ENCODE measurements at places on chromosomes 12 and 14. TPM values are rescaled to one million over a fixed set of nuclear protein-coding genes. Genes with fewer than 3 reads are reported as not detected.

The EID3 gene
- 0.38 TPM for polyA plus RNA-seq

The PRB2 gene
- not detected for polyA plus RNA-seq

The FICD gene
- polyA plus RNA-seq = 0.99 TPM

The MMP19 gene
- 0.16 TPM for polyA plus RNA-seq

The SLC6A15 gene
- polyA plus RNA-seq = not detected

The ISM2 gene
- polyA plus RNA-seq = 43.2 TPM

The KRT77 gene
- not detected for polyA plus RNA-seq

The DPF3 gene
- polyA plus RNA-seq = 0.09 TPM

The GLS2 gene
- polyA plus RNA-seq = 8.5 TPM

The PPP4R4 gene
- 9.5 TPM for polyA plus RNA-seq

The GALNT16 gene
- 0.54 TPM for polyA plus RNA-seq

The RFLNA gene
- not detected for polyA plus RNA-seq

The NTF3 gene
- polyA plus RNA-seq = not detected

The CNTN1 gene
- polyA plus RNA-seq = not detected

The DACT1 gene
- 0.04 TPM for polyA plus RNA-seq

The LUM gene
- not detected for polyA plus RNA-seq

The CPSF2 gene
- 14.3 TPM for polyA plus RNA-seq

The RD3L gene
- not detected for polyA plus RNA-seq

The PIWIL1 gene
- not detected for polyA plus RNA-seq

The ZNF605 gene
- polyA plus RNA-seq = 6.1 TPM

The WASHC3 gene
- 47.3 TPM for polyA plus RNA-seq

The ACOT4 gene
- not detected for polyA plus RNA-seq

The RNF212B gene
- polyA plus RNA-seq = not detected

The DNAJC22 gene
- polyA plus RNA-seq = 25.3 TPM

The KCNJ8 gene
- polyA plus RNA-seq = not detected

The ART4 gene
- polyA plus RNA-seq = 15.9 TPM

The ORMDL2 gene
- 24.0 TPM for polyA plus RNA-seq

The MANSC4 gene
- not detected for polyA plus RNA-seq

The IL26 gene
- polyA plus RNA-seq = not detected

The FOXN4 gene
- not detected for polyA plus RNA-seq

The KRT79 gene
- polyA plus RNA-seq = 0.09 TPM
